ENCODE measurements at places on chromosomes 2 and 18. TPM values are rescaled to one million over a fixed set of nuclear protein-coding genes. Genes with fewer than 3 reads are reported as not detected.

DNA sequence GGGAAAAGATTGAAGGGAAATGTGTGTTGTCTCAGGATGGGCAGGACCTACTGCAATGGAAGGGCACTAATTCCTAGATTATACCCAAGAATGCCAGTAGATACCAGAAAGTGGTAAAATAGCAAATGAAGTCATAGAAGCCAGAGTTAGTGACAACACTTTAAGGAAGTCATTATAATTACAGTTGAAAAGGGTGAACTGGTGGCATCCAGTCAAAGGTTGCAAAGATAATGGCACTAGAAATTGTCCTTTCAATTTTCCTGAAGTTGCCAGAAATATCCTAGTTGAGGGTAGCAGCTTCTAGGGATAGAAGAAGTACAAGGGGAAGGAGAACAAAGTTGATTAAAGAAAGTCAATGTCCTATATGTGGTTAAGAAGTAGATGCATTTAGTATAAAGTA, 68.8 kb upstream of the GLS start:
- DNase-seq, result no peak

DNA sequence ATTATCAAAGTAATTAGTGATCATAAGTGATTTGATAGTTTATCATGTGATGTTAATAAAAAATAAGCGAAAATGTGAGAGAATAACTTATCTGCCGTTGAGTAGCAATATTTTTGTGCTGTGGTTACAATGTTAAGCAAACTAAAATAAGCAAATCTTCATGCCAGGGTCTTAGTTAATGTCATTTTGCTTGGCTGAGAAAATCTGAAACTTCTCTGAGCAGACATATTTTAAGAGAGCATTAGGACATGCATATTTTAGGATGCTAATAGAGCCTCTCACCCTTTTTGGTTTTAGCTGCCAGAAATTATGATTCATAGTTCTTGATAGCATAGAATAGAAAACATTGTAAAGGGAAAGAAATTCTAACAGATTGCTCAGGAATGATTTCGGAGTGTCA, 233.5 kb upstream of the ZEB2 start:
- no peak for DNase-seq

DNA sequence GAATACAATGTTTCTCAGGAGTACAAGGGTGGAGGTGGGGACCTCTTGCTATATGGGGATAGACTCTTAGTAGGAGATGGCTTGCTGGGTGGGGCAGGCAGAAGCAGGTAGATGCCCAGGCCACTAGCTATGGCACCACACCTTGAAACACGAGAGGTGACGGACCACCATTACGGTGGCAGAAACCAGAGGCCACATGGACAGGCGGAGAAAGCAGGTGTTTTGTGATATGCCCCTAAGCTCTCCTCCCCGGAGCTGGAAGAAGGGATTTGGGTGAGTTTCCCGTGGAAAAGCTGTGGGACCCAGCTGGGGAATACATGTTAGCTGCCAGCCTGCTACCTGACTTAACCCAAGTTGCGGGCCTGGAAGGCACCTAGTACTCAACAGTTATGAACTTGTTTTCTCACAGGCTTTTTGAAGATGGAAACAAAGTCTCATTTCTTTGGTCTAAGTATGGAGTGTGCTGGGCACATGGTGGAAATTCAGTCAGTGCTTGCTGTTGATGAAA, 16.7 kb downstream of the PLA2R1 start:
- DNase-seq, result no peak

DNA sequence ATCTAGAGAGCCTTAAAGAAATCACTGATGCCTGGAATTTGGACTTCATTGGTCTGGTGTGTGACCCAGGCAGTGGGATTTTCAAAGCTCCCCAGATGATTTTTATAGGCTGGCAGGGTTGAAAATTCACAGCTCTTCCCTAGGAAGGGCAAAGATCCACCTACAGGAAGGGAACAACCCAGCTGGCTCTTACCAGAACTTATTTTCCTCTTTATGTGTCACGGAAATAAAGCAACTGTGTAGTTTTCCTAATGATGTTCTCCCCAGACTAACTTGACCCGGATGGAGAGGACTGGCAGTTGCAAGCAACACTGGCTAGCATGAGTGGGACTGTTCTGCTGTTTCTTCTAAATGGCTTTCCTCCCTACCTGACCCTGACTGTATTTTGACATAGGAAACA, 235.6 kb downstream of the ALPK2 start:
- peak; percentile 25 for DNase-seq

GRCh38 chr18:23798249-23798648, 109.0 kb downstream of the LAMA3 start:
- no peak for DNase-seq

GRCh38 chr2:1136067-1136466, 185.4 kb downstream of the SNTG2 start:
- no peak for DNase-seq

DNA sequence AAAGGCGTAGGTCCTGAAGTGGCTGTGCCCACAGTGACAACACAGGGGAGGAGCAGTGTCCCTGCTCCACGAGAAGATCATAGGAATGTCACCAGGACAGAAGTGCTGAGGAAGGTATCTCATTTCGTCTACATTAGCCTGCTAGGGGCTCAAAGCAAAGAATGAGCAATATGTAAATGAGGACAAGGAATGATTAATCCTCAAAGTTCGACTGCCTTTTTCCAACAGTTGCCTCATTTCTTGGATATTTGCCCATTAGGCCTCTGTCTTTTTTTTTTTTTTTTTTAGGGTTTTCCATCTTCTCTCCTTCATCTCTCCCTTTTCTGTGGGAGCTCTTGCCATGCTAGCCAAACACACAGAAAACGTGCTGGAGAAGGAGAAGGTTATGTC, 105.2 kb upstream of the ARHGAP28 start:
- DNase-seq, result no peak

GRCh38 chr2:149040451-149040850, 2.0 kb downstream of the LYPD6B start:
- peak; percentile 82 for DNase-seq

- no peak for DNase-seq
Measured at GRCh38 chr2:42787788-42788477, 4.5 kb downstream of the HAAO start.

DNA sequence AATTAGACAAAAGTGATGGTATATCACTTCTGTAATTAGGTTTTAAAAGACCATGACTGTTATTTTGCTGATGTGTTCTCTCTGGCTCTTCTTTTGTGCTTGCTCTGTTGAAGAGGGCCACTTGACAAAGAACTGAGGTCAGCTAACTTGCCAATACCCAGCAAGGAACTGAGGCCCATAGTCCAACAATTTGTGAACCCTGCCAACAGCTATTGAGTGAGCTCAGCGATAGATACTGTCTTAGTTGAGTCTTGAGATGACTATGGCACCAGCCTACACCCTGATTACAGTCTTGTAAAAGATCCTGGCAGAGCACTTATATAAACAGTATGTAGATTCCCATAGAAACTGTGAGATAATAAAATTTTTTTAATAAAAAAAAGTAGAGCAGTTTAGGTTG, 103.0 kb downstream of the BMPR2 start:
- DNase-seq, result no peak

DNA sequence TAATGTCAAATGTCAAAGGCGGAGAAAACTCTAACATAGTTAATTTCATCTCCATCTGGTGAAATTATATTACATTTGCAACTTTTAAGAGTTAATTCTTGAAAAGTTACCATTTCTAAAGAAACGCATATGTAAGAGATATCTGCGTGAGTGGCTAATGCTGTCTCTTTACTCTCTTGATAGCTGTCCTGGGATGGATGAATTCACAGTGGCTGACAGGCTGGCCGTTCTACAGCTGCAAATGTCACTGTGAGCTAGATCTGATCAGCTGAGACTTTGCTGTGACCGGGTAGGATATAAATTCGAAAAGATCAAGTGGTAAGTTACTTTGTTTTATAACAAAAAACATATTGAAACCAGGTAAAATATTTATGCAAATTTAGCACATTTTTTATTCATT, 557.1 kb upstream of the DDX18 start:
- no peak for DNase-seq

DNA sequence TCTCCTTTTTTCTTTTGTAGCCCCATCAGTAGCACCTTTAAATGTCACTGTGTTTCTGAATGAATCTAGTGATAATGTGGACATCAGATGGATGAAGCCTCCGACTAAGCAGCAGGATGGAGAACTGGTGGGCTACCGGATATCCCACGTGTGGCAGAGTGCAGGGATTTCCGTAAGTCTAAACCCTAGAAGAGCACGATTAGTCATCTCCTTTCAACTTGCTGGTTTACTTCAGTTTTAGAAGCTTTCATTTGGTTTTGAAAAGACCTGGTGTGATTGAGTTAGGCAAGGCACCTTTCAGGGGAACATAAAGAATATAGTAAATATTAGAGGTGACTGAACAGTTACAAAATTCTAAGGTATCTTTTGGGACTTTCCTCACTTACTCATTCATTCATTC, 72.2 kb upstream of the TMEM87B start:
- no peak for DNase-seq

DNA sequence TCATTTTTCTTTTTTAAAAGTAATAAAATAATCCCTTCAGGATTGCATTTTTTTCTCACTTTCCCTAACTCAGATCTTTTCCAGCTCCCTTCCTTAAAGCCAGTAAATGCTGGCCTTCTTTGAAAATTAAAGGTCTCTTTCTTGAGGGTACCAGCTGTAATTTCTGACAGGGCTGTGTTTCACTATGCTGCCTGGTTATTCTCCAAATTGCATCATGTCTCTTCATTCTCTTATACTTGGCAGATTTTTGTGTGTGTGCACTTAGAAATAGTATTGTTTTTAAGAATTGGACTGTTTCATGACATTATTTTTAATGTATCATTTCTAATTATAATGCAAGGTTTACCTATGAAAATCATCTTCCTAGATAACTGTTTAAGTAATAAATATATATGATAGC, 72.0 kb upstream of the EPB41L5 start:
- no peak for DNase-seq

GRCh38 chr2:236215196-236215595, 47.0 kb upstream of the GBX2 start:
- DNase-seq, result no peak

DNA sequence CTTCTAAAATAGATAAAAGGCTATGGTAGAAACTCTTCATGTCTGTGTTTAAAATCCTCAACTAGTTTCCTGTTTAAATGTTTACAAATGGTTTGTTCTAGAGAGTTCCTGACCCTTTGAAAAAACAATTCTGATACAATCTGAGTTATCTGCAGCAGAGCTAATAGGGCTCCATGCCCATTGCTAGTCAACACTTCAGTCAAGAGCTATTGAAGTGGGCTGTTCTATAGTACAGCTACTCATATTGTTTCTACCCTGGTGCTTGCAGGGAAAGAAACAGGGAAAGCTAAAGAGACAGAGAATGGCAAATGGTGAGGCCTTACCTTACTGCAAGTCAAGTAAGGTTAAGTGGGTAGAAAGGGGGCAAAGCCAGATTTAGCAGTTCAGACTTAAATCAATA, 112.3 kb upstream of the CAVIN2 start:
- DNase-seq, result no peak

GRCh38 chr2:88190808-88191721, 20.9 kb downstream of the THNSL2 start:
- DNase-seq, result no peak

DNA sequence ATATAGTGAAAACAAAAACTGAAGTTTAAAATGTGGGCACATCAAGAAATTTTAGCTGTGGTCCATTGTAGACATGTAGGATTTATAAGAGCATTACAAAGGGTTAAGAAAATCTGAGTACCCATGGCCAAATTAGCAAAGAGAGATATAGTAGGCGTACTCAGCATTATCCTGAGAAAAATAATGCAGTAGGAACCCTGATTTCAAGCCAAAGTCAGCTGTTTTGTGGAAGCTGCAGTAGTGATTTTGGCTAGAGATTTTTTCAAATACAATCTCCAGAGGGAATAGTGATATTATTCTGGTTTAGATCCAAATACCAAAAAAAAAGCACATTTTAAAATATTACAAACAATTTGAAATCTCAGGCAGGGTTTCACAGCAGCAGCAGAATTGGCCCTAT, 450.9 kb downstream of the FBXO15 start:
- no peak for DNase-seq

DNA sequence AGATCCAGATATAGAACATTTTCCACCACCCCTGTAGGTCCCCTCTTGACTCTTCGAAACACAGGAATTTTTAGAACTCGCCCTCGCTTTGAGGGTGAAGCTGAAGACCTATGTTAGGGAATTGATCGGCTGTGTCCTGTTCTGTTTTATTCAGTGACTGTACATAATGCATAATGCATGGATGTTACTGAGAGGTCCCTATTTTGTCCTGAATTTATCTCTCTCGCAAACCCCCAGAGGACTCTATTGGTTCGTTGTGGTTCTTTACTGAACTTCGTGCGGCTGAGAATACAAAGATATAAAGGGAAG, 431 bp upstream of the EIF5B start:
- DNase-seq, result no peak

DNA sequence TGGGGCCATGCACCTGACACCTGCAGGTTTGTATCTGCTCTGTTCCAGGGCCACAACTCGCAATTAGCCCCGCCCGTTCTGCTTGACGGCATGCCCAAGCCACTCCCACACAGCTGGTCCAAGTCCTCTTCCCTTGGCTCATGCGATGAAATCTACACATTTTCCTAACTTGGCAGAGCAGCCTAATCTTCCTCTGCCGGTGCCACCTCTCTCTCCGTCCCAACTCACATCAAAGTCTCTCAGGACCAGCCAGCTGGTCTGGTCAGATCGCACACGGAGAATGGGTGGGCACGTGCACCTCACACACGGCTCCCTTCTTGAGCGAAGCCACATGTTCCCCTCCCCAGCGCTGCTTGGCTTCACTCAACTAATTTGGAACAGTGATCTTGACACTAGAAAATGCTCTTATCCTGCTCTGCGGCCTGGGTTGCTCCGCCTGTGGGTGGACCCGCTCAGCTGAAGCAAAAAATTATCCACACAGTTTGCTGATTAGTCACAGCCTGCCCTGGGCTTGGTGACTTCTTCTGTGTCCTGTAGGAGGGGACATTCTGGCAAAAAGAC, 176.7 kb downstream of the NRP2 start:
- peak; percentile 85 for DNase-seq

The CNDP1 gene
- not detected for total RNA-seq

The ITGB6 gene
- total RNA-seq, result 6.1 TPM

The GRHL1 gene
- 134 TPM for total RNA-seq

The ANKRD53 gene
- total RNA-seq, result 0.27 TPM

The PHOSPHO2 gene
- total RNA-seq, result 3.2 TPM

The ADRA2B gene
- 0.98 TPM for total RNA-seq

The DSC3 gene
- total RNA-seq, result 1,000 TPM

The ACMSD gene
- not detected for total RNA-seq

The OTOF gene
- not detected for total RNA-seq

The MLPH gene
- total RNA-seq, result 18.5 TPM

The CHN1 gene
- total RNA-seq, result 3.2 TPM

Data from lower leg skin (tissue), 4 donors.